ENCODE measurements at places on chromosomes 2 and 18. TPM values are rescaled to one million over a fixed set of nuclear protein-coding genes. Genes with fewer than 3 reads are reported as not detected.

Gene NCOA1
- total RNA-seq = 11.3 TPM

Gene PER2
- total RNA-seq = 3.2 TPM

Gene TBR1
- total RNA-seq = not detected

Gene RAB6D
- not detected for total RNA-seq

Gene ONECUT2
- total RNA-seq = under 0.01 TPM

Gene MTCL1
- total RNA-seq = 38.6 TPM

Gene RMDN2
- 2.3 TPM for total RNA-seq

Gene SLC4A5
- total RNA-seq = not detected

Gene BOLL
- not detected for total RNA-seq

Gene MYL12A
- total RNA-seq = 743 TPM

Gene MGAT4A
- under 0.01 TPM for total RNA-seq

Gene AGXT
- total RNA-seq = not detected

Gene LYG1
- not detected for total RNA-seq

Gene ALPP
- not detected for total RNA-seq

Gene IL1R2
- total RNA-seq = not detected

Gene RAX
- total RNA-seq = not detected

Gene GALNT1
- total RNA-seq = 43.9 TPM

Gene SPATA3
- not detected for total RNA-seq

Gene ANKRD44
- total RNA-seq = 15.6 TPM

Gene IL1F10
- not detected for total RNA-seq

Gene WNT10A
- not detected for total RNA-seq

Gene TNFRSF11A
- total RNA-seq = under 0.01 TPM

Gene EN1
- not detected for total RNA-seq

Gene RND3
- total RNA-seq = 331 TPM

Gene FBXO15
- total RNA-seq = 0.90 TPM

Gene WDR75
- total RNA-seq = 56.9 TPM

Gene SPP2
- not detected for total RNA-seq

Gene SOWAHC
- 4.8 TPM for total RNA-seq

Gene DSC3
- under 0.01 TPM for total RNA-seq

Gene NEU2
- total RNA-seq = not detected

Gene SCYGR4
- not detected for total RNA-seq

Gene HRH4
- not detected for total RNA-seq

Gene MOGAT1
- total RNA-seq = not detected

Gene SIX3
- total RNA-seq = not detected

Gene CFAP65
- total RNA-seq = not detected

Gene DCDC2C
- not detected for total RNA-seq

Gene C1QL2
- total RNA-seq = not detected

Gene SERPINB3
- total RNA-seq = not detected

Gene SLC11A1
- under 0.01 TPM for total RNA-seq

Gene ESPNL
- 1.4 TPM for total RNA-seq

Gene SLC66A2
- total RNA-seq = 16.9 TPM

Gene ASIC4
- total RNA-seq = not detected

Gene PRKAG3
- total RNA-seq = not detected

Gene PJVK
- total RNA-seq = 0.72 TPM

Gene IL18RAP
- total RNA-seq = not detected

Gene DLX1
- 0.36 TPM for total RNA-seq

All from IMR-90 (cell line).